ENCODE measurements at places on chromosomes 6 and 20.

GRCh38 chr20:50315586-50316551, 125.2 kb downstream of the CEBPB start:
- no peak for DNase-seq

DNA sequence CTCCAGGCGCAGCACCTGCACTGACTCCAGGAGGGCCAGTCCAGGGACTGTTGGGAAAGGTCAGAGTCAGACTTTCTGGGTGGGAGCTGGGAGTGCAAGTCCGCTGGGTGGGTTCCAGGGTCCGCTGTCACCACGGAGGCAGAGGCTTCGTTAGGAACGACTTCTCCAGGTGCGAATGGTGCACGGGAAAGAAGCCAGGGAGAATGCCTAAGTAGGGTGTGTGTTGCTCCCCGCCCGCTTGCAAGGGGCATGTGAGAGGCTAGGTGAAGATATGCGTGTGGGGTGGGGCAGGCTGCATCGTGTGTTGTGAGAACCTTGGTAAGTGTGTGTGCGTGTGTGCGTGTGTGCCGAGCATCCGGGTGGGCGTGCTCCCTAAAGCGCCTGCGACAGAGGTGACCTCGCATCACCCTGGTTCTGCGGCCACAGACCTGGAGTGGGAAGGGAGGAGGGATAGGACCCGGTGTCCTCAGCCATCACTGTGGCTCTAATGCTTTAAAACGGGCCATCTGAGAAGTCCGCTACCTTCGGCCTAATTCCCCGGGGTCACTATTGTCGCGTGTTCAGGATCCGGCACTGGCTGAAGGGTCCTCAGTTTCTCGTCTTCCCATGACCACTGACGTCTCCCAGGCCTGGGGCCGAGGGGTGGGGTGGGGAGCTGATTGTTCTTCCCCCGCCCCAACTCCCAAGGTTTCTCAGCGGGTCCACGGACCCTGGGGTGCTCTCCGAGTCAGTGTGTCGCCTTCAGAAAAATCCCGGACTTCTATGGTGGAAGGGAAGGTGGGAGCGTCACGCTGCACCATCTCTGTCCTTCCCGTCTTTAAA, 6.1 kb downstream of the SLC32A1 start:
- DNase-seq = no peak

GRCh38 chr6:150791717-150792116, 73.8 kb upstream of the MTHFD1L start:
- DNase-seq = no peak

DNA sequence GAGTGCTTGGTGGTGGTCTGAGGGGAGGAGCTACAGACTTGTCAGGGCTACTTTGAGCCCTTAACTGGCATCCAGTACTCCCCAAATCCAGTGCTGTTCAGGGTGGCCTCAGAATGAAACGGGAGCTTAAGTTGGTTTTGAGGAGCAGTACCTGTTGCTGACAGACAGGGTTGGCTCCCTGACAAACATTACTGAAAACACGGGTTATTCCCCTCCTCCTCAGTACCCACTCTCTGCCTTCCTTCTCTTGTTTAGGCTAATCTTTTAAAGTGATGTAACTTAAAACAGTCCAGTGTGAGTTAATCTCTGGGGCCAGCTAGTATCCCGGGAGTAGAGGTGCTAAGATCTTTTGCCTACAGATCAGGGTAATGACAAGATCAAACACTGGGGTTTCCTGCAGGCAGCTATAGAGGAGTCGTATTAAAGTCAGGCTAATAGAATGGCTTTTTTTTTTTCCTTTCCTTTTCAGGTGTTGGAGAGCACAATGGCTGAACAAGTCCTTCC, 3.7 kb downstream of the TNFAIP3 start:
- no peak for DNase-seq

DNA sequence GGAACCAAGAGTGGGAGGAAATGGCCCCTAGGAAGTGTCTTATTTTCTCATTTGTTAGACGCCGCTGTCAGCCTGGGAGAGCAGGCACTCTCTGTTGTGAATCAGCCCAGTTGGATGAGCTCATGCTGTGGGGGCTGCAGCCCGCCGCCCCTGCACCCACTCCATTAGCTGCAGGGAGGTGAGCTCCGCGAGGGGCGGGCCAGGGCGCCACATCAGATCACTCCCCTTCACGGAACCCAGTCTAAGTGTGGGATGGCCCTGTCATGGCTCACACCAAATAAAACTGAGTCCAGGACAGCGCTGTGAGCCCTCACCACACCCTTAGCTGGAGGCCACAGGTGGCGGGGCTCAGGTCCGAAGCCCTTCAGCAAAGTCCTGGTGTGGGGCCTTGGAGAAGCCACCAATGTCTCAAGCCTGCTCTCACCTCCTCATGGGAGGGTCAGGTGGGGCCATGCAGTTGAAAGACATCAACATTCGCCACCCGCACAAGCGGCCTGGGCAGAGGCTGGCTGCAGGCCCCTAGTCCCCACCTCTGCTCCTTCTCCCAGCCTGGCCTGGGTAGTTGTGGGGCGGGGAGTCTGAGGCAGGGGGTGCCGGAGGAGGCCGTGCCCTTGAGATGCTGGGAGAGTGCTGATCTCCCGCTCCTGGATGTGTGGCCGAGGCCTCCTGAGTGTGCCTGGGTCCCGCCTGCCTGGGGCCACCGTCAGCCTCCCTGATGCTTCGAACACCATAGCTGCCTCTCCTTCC, 66.2 kb upstream of the SLCO4A1 start:
- DNase-seq = no peak

- no peak for DNase-seq
These were observed 262.2 kb upstream of the SULF2 start for GRCh38 chr20:48047447-48047846.

- DNase-seq = no peak
These were observed 678.3 kb upstream of the NRSN1 start for GRCh38 chr6:23447731-23448130.

GRCh38 chr6:12331951-12332749, 42.0 kb downstream of the EDN1 start:
- DNase-seq = no peak

Data from T-cell (primary cell).